ENCODE measurements at places on chromosomes 6 and 20.

DNA sequence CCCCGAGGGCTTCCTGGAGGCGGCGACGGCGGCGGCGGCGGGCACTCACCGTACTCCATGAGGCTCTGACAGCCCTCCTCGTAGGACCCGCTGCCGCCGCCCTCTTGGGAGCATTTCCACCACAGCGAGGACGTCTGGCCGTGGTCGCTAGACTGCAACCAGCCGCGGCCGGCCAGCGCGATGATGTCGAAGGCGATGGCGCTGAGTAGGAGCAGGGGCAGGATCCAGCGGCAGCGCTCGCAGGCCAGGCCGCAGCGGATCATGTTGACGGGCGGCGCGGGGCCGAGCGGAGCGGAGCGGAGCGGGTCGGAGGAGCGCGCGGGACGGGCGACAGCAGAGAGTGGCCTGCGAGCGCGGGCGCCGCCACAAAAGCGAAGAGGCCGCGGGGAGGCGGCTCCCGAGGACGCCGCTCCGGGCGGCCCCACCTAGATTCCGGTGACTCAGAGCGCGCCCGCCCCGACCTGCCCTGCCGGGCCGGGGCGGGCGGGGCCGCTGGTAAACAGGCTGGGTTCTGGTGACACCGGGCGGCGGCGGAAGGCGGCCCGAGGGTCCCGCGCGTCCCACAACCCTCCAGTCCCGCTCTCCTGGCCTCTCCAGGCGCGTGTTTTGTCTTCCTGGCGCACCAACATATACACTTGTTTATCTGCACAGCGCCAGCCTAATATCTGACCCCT lies at the start of gene PERP:
PERP (minus strand) TSS at position 342 of the 674 bp plus-strand sequence; CDS start at position 263, 79 bp downstream.
- DNase-seq, result no peak

GRCh38 chr6:168404560-168404959 lies 36.4 kb upstream of the SMOC2 start:
- no peak for DNase-seq

- DNase-seq, result no peak
These were observed 234.9 kb downstream of the ERMARD start for GRCh38 chr6:169986171-169986847.

- no peak for DNase-seq
These were observed 5.3 kb upstream of the FUCA2 start for GRCh38 chr6:143516690-143517446.

DNA sequence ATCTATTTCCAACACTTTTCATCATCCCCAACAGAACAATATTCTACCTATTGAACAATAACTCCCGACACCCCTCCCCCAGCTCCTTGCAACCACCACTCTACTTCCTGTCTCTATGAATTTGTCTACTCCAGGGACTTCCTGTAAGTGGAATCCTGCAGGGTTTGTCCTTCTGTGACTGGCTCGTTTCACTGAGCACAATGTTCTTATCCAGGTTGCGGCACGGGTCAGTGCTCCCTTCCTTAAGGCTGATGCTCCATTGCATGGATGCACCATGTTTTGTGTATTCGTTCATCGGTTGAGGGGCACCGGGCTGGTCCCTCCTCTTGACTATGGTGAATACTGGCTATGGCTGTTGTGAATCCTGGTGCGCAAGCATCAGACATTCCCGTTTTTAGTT lies 163.2 kb downstream of the TBXT start:
- DNase-seq, result no peak

DNA sequence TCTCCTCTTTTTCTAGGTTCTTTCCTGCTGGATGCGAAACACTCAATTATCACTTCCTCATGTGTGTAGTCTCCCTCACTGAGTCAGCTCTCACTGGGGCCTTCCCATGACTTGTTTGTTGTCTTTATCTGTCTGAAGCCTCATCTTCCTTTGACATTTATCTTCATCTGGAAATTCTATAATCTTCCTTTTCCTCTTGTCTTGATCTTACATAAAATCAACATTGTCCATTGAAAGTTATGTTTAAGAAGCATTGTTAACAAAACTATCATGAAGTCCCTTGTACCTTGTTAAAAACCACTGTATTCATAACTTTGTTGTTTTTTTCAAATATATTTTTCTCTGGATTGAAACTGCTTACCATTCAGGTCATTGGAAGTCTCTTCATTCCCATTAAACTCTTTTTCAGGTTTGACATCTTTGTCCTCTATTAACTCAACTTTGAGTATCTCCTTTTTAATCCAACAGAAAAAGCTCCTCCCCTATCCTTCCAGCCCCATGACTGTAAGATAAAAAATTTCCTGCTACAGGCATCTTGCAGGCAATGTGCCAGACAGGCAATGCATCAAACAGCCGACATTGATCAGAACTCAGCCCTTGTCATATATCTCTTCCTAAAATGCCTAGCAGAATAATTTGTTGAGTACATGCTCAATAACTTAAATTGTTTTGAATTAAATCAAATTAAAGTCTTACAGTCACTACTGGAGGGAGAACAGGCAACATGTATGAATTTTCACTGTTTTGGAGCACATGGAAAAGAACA lies 34.8 kb downstream of the MYLIP start:
- no peak for DNase-seq

DNA sequence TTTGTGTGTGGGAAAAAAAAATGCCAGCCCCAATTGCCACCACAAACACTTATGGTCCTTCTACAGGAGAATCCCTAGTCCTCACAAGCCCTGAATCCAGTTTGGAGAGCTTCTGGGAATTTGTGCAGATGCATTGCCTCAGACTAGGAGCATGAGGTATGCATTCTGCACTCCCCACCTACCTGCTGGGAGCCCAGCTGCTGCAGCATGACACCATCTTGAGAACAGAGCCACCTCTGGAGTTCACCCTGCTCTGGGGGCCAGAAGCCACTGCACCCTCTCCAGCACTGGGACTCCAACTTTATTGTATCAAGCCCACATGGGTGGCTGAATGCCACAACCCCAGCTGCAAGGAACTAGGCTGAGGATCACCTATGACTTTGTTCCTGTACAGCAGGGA lies 568.5 kb upstream of the ID4 start:
- no peak for DNase-seq

DNA sequence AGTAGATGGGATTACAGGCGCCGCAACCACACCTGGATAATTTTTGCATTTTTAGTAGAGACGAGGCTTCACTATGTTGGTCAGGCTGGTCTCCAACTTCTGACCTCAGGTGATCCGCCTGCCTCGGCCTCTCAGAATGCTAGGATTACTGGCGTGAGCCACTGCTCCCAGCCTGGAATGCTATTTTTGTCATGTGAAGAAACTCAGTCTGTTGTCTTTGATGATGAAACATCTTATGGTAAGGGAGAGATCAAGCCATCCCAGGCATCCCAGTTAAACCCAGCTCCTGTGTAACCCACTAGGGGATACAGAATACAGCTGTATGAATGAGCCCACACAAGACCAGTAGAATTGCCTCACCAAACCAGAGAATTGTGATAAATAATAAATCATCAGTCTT lies 83.6 kb upstream of the RBM24 start:
- no peak for DNase-seq

GRCh38 chr6:134930463-134930862 lies 19.4 kb downstream of the ALDH8A1 start:
- no peak for DNase-seq

DNA sequence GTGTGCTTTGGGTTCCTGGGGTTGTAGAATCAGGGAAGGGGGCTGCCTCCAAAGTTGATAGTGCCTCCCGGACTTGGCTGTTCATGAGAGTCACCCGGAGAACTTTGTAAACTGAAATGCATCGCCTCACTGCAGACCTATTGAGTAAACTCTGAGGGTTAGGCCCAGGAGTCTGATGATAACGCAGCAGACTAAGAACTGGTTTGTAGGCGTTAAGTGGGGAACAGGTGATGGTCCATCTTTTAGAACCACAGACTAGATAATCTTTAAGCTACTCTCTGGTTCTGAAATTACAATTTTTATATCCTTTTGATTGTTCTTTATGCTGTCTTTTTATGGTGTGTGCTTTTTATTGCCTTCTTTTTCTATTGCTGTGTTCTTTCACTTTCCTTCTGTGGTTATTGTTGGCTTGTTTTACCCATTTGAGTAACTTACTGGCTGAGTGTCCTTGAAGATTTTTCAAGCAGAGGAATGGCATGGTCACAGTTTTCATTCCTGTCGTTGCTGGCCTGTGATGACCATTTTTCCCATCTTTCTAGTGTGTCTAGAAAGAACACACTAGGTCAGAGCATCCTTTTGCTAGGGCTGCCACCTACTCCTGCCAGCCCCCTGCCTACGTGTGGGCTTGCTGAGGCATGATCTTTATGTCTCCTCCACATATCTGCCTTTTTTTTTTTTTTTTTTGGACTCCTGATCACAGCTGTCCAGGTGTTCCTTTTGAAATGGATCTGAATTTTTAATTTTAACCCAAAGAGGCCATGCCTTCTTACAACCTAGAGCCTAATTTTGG lies 30.9 kb downstream of the LRRC1 start:
- DNase-seq, result no peak

GRCh38 chr6:158653577-158654354 lies 3.9 kb downstream of the SYTL3 start:
- DNase-seq, result no peak

- peak; percentile 51 for DNase-seq
These were observed 2.7 kb upstream of the EEF1A1 start for GRCh38 chr6:73523434-73524123.

GRCh38 chr6:21321531-21321930 lies 272.0 kb upstream of the SOX4 start:
- DNase-seq, result no peak

- no peak for DNase-seq
These were observed 23.7 kb downstream of the PLCB1 start for GRCh38 chr20:8155812-8156211.

- DNase-seq, result no peak
These were observed 6.1 kb downstream of the FERMT1 start for GRCh38 chr20:6116758-6117157.

GRCh38 chr6:25100288-25100687 lies 164.5 kb upstream of the RIPOR2 start:
- DNase-seq, result no peak

DNA sequence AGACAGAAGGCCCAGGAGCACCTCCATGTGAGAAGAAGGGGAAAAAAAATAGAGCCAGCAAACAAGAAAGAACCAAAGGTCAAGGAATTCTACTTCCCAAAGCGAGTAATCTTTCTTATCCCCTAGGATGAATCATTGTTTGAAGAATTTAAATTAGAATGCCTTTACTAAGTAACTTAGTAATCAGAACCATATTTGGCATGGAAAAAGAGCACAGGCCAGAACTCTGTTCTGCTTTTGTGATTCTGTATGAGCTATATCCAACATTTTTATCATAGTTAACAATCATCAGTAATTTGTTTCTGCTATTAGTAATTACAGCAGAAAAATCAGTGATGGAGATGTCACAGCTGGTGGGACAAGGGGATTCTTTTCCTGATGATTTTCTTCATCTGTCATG lies 228.8 kb upstream of the FAM83B start:
- DNase-seq, result no peak

- no peak for DNase-seq
These were observed 498.8 kb upstream of the POU3F2 start for GRCh38 chr6:98335594-98335993.

- DNase-seq, result no peak
These were observed 27.4 kb downstream of the SLC22A16 start for GRCh38 chr6:110448846-110449540.

- no peak for DNase-seq
These were observed 429.5 kb upstream of the MARCKS start for GRCh38 chr6:113427617-113428016.

DNA sequence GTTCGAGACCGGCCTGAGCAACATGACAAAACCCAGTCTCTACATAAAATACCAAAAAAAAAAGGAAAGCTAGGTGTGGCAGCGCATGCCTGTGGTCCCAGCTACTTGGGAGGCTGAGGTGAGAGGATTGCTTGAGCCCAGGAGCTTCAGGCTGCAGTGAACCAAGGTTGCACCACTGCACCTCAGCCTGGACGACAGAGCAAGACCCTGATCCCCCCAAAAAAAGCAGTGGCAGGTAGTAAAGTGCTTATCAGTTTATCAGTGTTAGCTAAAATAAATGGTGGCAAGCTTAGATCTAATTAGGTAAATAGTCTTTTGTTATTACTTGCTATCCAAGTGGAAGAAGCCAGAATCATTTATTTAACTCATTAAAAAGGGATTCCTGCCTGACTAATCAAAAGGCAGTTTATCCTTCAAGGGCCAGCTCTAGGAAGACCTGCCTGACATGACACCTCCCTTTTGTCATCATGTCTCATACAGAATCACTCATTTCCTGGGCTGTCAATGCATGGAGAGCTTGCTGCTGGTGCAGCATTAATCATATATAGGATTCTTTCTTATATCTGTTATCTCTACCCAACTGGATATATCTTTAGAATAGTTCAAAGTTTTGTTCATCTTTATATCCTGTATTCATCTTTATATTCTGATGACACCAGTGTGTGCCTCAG lies 9.6 kb downstream of the DSTN start:
- no peak for DNase-seq

DNA sequence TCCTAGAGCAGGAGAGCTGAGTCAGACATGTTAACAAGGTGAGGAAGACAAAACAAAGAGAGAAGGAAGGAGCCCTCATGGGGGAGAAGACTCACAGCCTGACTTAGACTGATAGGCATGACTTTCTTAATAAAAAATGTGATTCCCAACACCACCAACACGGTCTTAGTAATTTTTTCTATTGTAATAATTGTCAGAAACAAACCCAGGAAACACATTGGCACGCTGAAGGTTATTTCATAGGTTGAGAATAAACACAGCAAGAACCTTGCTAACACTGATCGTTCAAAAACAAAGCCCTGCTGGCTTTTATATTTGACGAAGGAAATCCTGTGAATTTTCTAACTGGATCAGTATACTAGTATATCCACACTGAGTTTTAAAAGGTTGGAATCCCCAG lies 286.8 kb downstream of the HACE1 start:
- DNase-seq, result no peak

DNA sequence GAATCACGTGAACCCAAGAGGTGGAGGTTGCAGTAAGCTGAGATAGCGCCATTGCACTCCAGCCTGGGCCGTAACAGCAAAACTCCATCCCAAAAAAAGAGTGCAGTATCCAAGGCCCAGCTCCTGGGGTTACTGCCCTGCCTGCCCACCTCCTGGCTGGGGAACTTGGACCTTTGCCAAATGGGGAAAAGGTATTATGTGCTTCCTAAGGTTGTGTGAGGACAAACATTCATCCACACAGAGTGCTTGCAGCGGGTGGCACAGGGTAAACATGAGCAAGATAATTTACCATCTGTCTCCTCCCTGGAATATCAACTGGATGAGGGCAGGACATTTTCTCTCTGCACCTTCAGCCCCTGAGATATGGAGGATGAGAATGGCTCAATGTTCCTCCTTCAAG lies 94.9 kb upstream of the POPDC3 start:
- DNase-seq, result no peak

DNA sequence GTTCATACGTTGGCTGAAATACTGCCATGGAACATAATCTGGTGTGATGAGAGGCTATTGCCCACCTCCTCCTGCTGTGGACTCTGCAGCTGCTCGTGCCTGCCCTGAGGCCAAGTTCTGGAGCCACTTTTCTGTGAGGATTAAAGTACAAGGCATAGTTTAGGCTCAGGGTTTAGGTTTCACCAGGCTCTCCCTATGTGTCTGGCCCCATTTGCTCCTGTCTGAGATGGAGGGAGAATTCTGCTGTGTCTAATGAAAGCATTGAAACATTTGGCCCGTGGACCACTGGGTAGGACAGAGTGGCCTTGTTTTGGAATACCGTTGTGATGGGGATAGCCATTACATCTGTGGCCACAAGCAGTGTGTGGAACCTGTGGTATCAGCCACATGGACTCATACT lies 5.9 kb downstream of the WRNIP1 start:
- no peak for DNase-seq

- DNase-seq, result no peak
These were observed 23.7 kb upstream of the SLC23A2 start for GRCh38 chr20:5024982-5025381.

- DNase-seq, result no peak
These were observed 3.5 kb downstream of the ANKRD60 start for GRCh38 chr20:58224974-58225373.

All from hypothalamus (tissue), 51 donors.